ENCODE measurements at places on chromosomes 3 and 15.
A peak's percentile ranks its signal among the peaks of the same experiment; 100 is the strongest.

- no peak for DNase-seq
Observed at GRCh38 chr3:9224490-9224889, 25.0 kb downstream of the SRGAP3 start.

- DNase-seq = no peak
Observed at GRCh38 chr3:124986192-124987143, 51.9 kb upstream of the MUC13 start.

- no peak for DNase-seq
Observed at GRCh38 chr15:75193272-75193671, 8.4 kb upstream of the C15orf39 start.

GRCh38 chr15:66617137-66618090 is 51.6 kb upstream of the LCTL start:
- no peak for DNase-seq

DNA sequence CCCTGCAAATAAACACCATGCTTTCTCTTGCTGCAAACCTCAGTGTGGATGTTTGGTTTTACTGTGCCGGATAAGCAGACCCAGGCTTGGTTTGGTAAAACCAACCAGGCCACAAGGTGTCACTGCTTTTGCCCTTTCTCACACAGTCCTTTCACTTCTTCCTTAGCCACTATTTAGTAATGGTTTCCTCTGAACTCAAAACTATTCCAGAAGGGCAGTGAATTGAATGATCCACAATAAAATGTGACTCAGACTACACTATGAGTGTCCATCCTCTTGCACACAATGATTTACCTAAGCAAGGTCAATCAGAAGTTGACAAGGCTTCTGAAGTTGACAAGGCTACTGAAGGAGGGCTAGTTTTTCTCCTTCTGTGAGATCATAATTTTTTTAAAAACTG is 552.4 kb upstream of the CCDC54 start:
- no peak for DNase-seq

- DNase-seq = no peak
Observed at GRCh38 chr15:67922106-67922675, 82.3 kb upstream of the RNU6-1 start.

GRCh38 chr15:28901587-28901980 is 15.8 kb downstream of the APBA2 start:
- DNase-seq = no peak

DNA sequence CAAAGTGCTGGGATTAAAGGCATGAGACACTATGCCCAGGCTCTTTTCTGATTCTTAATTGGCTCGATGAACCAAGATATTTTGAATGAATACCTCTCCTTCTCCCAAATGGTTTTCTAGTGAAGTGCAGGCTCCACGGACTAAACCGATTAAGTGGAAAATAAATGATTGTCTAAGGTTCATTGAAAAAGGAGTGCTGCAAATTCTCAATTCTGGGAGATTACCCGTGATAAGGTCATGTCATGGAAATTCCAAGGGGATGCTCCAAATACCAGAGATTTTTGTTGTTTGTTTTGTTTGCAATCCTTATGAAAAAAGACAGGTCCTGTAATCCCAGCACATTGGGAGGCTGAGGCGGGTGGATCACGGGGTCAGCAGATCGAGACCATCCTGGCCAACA is 406.9 kb upstream of the TBL1XR1 start:
- no peak for DNase-seq

DNA sequence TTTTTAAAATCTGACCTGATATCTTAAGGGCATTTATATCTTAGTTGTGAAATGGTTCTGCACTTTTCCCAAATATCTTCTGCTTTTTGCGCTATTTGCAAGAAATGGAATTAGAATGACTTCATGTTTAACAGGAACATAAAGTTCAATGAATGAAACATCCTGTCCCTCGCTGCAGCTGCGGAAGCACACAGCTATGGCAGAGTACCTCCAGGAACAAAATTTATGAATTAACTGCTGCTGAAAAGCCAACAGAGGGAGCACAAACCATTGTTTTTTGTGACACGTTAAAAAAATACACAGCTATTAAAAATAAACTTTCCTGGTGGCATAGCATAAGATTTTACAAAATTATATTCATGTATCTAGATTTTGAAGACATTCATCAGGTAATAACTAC is 404.4 kb upstream of the MDFIC2 start:
- DNase-seq = no peak

- DNase-seq = no peak
Observed at GRCh38 chr3:156860873-156861272, 34.7 kb downstream of the LEKR1 start.

- no peak for DNase-seq
Observed at GRCh38 chr3:51156147-51156546, 228.9 kb upstream of the MANF start.

DNA sequence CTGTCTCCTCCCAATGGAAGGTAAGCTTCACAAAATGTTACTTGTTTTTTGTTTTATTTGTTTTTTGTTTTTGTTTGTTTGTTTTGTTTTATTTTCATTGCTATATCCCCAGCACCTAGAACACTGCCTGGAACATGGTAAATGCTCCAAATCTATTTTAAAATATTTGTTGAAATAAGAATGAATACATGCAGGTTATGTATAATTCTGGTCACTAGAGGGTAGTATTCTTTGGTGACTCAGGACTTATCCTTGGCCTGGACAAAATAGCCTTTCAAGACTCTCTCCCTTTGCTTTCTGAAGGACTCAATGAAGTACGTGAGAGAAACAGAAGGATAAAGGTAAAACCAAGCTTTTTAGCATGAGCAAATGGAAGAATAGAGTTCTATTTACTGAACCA is 46.9 kb upstream of the PPP2R3A start:
- no peak for DNase-seq

- DNase-seq = no peak
Observed at GRCh38 chr3:78048698-78049097, 1008.8 kb downstream of the ROBO2 start.

GRCh38 chr3:165211721-165212120 is 15.5 kb upstream of the SLITRK3 start:
- no peak for DNase-seq

DNA sequence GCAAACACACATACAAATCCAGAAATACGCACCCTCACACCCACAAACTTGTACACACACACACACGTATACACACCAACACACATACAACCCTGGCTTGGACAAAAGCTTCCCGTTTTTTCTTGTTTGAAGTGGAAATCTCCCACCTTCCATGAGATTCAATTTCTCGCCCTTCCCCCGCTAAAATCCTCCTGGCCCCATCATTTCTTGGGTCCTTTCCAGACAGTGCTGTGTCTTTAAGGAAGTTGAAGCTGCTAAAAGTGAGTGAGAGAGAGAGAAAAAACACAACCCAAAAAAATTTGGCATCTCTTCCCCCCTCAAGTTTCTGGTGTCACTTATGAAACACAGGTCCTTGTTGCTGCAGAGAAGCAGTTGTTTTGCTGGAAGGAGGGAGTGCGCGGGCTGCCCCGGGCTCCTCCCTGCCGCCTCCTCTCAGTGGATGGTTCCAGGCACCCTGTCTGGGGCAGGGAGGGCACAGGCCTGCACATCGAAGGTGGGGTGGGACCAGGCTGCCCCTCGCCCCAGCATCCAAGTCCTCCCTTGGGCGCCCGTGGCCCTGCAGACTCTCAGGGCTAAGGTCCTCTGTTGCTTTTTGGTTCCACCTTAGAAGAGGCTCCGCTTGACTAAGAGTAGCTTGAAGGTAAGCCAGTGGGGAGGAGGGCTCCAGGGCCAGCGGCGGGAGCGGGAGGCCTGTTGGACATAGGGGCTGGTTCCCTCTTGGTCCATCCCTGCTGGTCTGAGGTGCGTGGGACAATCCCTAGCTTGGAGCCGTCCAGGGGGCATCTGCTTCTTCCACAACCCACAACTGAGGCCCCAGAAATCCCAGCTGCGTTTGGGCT is at the start of gene ISLR:
ISLR (plus strand) TSS at position 331 of the 839 bp plus-strand sequence. CDS start 1,149 bp downstream, outside the sequence.
- DNase-seq = no peak

- DNase-seq = no peak
Observed at GRCh38 chr3:150215616-150216015, 192.5 kb upstream of the TSC22D2 start.

DNA sequence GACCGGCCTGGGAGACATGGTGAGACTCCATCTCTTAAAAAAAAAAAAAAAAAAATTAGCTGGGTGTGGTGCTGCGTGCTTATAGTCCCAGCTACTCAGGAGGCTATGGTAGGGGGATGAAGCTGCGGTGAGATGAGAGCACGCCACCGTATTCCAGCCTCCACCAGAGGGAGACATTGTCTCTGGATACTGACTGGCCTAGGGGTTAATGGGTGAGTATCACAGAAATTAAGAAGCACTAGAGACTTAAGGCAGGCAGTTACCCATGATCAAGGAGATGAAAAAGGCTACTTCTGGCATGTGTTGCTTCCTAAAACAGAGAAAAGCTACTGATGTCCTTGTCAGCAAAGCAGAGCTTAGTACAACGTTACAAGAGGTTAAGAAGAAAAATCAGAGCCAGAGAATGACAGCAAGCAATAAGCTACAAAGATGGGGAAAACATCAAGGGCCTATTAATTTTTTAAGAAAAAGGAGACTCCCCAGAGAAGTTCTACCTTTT is 8.6 kb downstream of the TFRC start:
- peak; percentile 64 for DNase-seq

DNA sequence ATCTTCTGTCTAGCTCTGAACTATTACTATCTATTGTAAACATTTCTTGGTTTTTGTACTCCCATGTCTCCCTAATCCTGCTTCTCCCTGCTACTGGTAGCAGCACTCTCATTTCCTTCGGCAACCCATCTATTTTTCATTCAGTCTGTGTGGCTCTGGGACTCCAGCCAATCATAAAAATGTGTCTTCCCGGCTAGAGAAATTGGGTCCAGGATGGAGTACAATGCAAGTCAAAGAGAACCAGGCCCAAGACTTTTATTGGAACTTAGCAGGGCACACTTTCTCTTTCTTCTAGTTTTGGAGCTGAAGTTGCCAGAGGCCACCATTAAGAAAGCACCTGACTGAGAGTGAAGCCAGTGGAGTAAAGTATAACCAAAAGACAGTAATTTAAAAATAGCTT is 22.8 kb upstream of the ARHGEF26 start:
- DNase-seq = no peak

GRCh38 chr3:69986419-69986818 is 13.1 kb upstream of the SAMMSON start:
- DNase-seq = no peak

GRCh38 chr15:84749111-84749991 is 959 bp downstream of the ZNF592 start:
- DNase-seq = no peak

DNA sequence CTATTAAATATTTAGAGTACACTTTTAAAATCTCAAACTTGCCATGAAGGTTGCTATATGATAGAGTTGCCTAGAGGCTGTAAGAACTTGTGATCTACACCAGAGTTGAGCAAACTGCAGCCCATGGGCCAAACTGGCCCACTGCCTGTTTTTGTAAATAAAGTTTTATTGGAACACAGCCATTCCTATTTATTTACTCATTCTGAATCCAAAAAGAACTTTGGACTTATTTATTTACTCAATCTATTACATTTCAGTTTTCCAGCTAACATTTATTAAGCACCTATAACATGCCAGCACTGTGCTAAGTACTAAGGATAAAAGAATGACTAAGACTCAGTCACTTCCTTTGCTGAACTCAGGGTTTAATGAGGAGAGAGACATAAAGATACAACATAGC is 403.6 kb downstream of the ERC2 start:
- DNase-seq = no peak

DNA sequence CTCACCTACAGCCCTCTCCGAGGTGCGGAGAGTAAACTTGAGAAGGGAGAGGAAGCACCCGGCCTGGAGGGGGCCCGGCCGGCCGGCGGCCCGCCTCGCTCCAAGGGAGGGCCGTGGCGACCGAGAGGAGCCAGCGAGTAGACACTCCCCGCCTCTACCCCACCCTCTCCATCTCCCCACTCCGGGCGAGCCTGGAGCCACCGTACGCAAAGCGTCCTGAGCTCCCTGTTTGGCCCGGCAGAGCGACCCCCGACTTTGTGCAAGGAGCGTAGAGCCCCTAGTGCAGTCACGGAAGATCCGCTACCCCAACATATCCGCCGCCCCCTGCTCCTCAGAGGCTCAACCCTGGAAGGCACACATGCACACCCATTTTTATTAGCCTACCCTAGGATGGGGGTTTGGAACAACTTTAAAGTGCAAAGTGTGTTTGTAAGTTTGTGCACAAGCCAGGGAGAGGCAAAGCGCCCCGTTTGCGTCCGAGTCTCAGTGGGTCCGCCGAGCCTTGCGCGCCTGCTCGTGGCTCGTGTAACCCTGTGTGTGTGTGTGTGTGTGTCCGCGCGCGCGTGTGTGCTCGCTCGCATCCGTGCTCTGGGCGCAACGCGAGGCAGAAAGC is 508 bp upstream of the SMAD6 start:
- DNase-seq = no peak

DNA sequence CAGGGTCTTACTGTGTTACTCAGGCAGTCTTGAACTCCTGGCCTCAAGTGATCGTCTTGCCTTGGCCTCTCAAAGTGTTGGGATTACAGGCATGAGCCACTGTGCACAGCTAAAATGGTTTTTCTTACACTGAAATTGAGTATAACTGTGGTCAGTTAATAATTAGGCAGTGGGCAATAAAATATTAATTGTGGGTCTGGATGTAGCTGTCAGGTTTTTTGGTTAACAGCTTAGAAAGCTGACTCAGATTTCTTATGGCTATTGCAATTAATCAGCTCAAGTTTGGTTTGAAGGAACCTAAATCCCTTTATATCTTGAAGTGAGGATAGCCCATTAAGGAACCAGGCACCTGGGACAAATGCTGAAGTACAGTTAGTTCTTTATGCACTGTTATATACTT is 73.8 kb upstream of the LRRFIP2 start:
- no peak for DNase-seq

GRCh38 chr15:32057876-32058425 is 27.6 kb downstream of the CHRNA7 start:
- no peak for DNase-seq

DNA sequence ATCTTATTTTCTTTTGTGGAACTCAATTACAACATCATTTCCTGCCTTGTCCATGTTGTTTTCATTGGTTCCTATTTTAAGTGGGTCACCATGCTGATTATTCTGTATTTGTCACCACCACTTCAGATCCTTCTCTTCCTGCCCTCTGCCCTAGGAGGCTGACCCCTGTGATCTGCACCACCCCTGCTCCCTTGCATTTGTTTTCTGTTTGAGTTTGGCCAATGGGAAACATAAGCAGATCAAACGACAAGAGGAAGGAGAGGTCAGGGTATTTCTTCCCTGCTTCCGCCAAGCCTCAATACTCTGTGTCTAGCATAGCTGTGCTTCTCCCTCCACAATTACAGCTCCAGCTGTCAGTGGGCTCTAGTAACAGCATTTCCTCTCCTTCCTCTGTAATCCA is 71.6 kb downstream of the IMPG2 start:
- DNase-seq = no peak

Data from NCI-H1105 (cell line).